ENCODE measurements at places on chromosomes 16 and 17. TPM values are rescaled to one million over a fixed set of nuclear protein-coding genes. Genes with fewer than 3 reads are reported as not detected.

PIK3R6 gene
- 0.63 TPM for polyA plus RNA-seq

SOX15 gene
- polyA plus RNA-seq, result 1.1 TPM

ZNF747 gene
- 6.7 TPM for polyA plus RNA-seq

CHMP6 gene
- polyA plus RNA-seq, result 34.0 TPM

EZH1 gene
- polyA plus RNA-seq, result 19.9 TPM

MPV17L gene
- polyA plus RNA-seq, result 1.4 TPM

KRTAP2-1 gene
- polyA plus RNA-seq, result not detected

KRT36 gene
- not detected for polyA plus RNA-seq

CA5A gene
- polyA plus RNA-seq, result not detected

SLC6A2 gene
- not detected for polyA plus RNA-seq

CAMTA2 gene
- 28.8 TPM for polyA plus RNA-seq

TM4SF5 gene
- not detected for polyA plus RNA-seq

USP43 gene
- polyA plus RNA-seq, result not detected

DOC2A gene
- polyA plus RNA-seq, result not detected

BEAN1 gene
- polyA plus RNA-seq, result 0.89 TPM

PLA2G10 gene
- not detected for polyA plus RNA-seq

ERBB2 gene
- polyA plus RNA-seq, result 28.5 TPM

LDAF1 gene
- 33.2 TPM for polyA plus RNA-seq

CCL22 gene
- polyA plus RNA-seq, result 0.10 TPM

SP6 gene
- not detected for polyA plus RNA-seq

KCNAB3 gene
- polyA plus RNA-seq, result 0.08 TPM

- DNase-seq, result peak; percentile 40
Observed at GRCh38 chr17:21034340-21035235, 8.2 kb downstream of the USP22 start.

GRCh38 chr16:12020009-12020408 lies 43.5 kb downstream of the SNX29 start:
- DNase-seq, result no peak

DNA sequence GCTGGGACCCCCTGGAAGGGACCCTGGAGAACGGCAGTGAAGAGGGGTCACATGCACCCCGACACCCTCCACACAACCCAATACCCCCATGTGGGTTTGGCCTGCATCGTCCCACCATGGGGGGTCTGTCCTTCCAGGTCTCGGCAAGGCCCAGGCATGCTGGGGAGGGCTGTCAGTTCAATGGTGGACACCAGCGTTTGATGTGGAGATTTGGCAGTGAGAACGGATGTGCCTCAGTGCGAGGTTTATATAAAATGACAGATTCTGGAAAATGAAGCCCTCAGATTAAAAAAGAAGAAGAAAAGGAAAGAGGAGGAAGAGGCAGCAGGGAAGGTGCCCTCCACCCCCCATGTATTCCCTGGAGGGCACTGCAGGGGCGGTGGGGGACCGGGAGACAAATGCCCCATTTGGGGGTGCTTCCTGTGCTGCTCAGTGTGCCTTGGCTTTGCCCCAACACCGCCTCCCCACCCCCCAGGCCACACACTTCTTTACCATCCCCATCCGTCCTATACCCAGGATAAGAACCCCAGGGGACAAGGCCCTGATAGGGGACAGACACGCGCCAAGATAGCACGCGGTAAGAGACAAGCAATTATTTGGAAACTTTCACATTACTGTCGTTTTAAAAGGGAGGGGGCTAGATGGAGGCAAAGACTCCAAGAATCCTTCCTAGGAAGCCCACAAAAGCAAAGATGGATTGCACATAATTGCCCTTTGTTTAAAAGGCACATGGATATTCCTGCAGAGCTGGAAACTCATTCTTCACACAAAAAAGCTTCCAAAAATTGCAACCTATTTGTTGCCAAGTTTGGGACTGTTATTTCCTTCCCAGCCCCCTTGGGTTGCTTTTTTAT lies 21.0 kb downstream of the RBFOX3 start:
- DNase-seq, result no peak

DNA sequence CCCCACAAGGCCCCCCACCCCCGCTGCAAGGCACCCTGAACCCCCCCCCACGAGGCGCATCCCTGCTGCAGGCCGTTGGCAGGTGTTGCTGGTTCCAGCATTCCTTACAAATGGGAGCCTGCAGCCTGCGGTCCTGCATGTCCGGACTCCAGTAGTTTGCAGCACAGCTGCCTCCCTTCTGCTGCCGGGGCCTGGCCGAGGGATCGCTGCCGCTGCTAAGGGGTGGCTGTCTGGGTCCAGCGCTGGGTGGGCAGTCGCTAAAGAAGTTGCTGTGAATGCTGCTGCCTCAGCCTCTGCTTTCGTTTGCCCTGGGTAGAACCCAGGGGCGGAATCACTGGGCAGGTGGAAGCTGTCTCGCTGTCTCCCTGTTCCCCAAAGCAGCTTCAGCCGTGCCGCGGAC lies 11.8 kb downstream of the UTS2R start:
- DNase-seq, result no peak

- no peak for DNase-seq
Observed at GRCh38 chr17:356671-357434, 4.2 kb upstream of the RPH3AL start.

- DNase-seq, result peak; percentile 88
Observed at GRCh38 chr16:70738083-70738977, 52.5 kb upstream of the MTSS2 start.

GRCh38 chr16:11088074-11088730 lies 143.8 kb downstream of the CLEC16A start:
- no peak for DNase-seq

DNA sequence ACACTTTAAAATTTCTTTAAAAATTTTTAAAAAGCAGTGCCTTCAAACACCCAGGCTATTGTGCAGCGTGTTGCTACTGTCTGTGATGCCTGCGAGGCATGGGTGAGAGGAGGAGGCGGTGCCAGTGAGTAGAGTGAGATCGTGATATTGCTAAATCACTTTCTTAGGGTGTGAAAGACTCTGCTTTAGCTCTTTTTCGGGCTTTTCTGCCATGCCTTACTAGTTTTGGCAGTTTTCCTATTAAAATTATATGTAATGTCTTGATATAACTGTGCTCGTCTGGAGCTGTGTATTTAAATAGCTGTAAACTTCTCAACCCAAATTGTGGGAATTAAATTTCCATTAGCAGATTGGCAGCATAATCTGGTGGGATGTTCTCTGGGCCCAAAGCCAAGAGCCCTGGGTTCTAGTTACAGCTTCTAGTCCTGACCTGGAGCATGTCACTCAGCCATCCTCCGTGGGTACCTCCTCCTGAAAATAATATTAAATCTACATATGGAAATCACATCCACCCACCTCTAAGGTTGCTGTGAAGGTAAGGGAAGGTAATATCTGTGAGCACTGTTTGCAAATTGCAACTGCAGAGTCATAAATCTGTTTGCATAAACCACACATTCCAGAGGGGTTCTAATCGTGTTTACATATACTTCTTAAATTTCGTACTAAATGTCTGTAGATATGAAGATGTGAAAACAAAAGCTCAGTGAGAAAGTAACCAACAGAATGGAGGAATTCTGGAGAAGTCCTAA lies 264.3 kb upstream of the CACNG5 start:
- DNase-seq, result no peak

- DNase-seq, result no peak
Observed at GRCh38 chr17:38577244-38577643, 28.5 kb downstream of the SRCIN1 start.

DNA sequence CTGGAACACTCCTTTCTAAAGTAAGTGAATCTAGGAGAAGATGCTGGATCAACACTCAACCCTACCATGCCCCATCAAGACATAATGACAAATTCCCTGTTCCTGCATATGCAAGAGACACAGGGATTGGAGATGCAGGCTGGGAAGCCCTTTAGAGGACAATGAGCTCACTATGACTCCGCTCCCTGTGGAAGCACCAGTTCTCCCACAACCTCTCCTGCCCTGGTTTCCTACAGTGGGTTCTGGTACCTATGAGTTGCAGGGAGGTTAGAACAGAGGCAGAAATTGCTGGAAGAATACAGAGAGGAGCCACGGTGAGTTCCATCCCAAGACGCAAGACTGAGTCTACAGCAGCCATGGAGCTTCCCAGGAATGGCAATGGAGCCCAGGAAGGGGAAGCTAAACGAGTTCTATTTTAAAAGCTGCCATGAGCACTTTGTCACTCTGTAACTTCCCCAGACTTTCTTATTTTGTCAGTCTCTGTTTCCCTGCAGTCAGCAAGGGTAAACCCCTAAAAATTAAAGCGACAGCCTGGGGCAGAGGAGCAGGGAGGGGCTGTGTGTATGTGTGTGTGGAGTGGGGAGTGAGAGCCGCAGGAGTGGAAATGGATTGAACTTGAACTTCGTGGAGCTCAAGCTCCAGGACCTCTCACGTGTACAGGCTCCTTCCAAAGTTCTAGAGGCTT lies 42.3 kb upstream of the PIK3R6 start:
- no peak for DNase-seq

- no peak for DNase-seq
Observed at GRCh38 chr16:79074951-79075350, 525.6 kb downstream of the MAF start.

GRCh38 chr17:27793168-27793905 lies 7.0 kb downstream of the NOS2 start:
- DNase-seq, result peak; percentile 19

DNA sequence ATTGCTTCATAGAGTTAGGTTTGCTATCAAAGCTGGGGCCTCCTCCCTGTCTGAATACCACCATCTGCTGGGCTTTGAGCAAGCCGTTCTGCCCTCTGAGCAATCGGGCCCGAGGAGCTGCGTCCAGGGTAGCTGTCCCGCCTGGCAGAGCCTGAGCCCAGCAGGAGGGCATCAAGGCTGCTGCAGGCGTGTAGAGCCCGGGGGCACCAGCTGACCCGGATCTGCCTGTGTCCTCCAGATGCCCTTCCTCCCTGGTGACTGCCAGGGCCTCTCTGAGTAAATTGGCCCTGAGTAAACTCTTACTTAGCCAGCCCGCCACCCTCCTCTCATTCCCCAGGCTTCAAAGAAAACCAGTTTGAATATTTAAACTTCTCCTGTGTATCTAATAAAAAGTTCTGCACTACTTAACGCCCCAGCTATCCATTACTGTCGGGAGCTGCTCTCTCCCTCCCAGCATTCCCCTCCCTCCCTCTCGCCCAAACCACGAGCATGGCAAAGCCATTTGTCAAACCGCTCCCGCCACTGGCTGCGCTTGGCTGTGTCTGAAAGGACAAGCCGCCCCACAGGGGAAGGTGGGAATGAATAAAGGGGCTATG lies 16.4 kb downstream of the CDK5RAP3 start:
- DNase-seq, result peak; percentile 44

DNA sequence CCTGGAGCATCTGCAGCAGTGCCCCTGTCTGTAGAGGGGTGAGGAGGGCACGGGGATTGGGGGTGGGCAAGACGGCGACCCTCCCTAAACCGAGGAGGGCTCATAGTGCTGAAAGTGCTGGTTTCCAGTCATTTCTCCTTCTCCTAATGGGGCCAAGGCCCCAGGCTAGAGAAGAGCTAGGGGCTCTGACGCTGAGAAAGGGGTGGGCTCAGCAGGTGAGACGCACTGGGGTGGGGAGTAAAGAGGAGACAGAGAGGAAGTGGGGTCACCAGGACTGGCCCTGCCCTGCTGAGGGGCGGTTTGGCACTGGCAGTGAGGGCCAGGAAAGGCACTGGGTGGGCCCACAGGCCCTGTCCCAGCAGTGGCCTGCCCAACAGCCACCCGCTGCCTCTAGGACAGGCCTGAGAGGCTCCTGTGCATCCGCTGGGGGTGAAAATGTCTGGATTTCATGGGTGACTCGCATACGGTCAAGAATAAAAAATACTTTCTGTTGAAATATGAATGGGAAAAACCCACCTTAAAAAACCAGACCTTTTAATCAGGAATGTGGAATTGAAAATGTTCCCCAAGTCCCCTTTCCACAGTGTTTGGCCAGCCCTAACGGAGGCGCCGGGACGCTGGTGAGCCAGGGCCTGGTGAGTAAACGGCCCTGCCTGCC lies 122.4 kb upstream of the SMURF2 start:
- no peak for DNase-seq

DNA sequence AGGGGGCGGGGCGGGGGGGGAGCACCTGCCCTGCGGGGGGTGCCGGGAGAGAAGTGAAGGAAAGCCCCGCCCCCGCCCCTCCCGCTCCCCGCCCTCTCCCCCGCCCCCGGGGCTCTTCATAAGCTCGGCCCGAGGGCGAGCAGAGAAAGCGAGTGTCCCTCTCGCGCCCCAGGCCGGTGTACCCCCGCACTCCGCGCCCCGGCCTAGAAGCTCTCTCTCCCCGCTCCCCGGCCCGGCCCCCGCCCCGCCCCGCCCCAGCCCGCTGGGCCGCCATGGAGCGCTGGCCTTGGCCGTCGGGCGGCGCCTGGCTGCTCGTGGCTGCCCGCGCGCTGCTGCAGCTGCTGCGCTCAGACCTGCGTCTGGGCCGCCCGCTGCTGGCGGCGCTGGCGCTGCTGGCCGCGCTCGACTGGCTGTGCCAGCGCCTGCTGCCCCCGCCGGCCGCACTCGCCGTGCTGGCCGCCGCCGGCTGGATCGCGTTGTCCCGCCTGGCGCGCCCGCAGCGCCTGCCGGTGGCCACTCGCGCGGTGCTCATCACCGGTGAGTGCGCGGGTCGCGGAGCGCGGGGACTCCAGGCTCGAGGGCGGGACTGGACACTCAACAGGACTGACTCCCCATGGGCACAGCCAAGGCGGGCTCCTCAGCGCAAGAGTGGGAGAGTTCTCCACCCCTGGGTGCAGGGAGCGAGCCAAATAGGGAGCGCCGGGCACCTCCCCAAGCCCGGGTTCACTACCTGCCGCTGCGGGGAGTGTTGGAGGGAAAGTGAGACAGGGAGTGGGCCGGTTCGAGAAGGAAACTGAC lies at the start of gene HSD11B2:
Gene HSD11B2, plus strand, starts transcription at position 145 of the 798 bp plus-strand sequence. Its CDS starts 128 bp downstream, at position 273.
- peak; percentile 85 for DNase-seq

- peak; percentile 60 for DNase-seq
Observed at GRCh38 chr16:86576591-86577313, 1.6 kb upstream of the FOXL1 start.

GRCh38 chr17:72461757-72462156 lies 340.9 kb downstream of the SOX9 start:
- DNase-seq, result no peak

- DNase-seq, result no peak
Observed at GRCh38 chr16:63146251-63146650, 1110.0 kb upstream of the CDH8 start.

- DNase-seq, result peak; percentile 25
Observed at GRCh38 chr17:74442670-74443515, 11.0 kb downstream of the GPRC5C start.

DNA sequence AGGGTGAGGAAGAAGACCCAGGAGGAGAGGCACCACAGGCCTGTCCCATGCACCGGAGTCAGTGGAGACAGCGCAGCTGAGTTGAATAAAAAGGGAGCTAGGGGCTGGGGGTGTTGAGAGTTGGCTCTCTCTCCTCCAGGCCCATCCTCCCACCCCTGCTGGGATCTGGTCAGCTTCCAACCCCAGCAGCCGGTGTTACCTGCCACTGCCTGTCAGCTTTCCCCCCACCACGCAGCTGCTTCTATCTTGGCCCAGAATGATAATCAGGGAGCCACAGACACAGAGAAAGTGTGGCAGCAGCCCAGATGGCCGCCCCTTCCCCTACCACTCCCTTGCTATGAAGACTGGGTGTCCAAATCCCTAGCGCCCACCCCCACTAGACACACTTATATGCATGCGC lies 120.6 kb upstream of the RPL38 start:
- DNase-seq, result no peak

DNA sequence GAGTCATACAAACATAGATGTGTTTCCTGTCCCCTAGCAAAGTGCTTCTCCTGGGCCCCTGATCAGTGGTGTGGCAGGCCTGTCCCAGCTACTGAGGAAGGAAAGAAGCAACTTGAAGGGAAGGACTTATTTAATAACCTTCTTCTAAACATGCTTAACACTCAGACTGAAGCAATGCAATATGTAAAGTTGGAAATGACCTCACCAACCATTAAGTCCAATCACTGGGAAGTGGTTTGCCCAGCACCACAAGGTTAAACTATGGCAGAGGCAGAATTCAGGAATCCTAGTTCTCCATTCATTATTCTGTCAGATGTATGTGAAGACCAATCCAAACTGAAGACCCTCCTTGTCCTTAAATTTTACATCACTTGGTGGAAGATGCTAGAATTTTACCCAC lies 39.1 kb downstream of the CENPV start:
- peak; percentile 24 for DNase-seq
